Activated CD4-positive, alpha-beta memory T cell treated with anti-CD3 and anti-CD28 coated beads for 36 hours (primary cell): ENCODE measurements at places on chromosomes 4 and X. TPM values are rescaled to one million over a fixed set of nuclear protein-coding genes. Genes with fewer than 3 reads are reported as not detected.

DNA sequence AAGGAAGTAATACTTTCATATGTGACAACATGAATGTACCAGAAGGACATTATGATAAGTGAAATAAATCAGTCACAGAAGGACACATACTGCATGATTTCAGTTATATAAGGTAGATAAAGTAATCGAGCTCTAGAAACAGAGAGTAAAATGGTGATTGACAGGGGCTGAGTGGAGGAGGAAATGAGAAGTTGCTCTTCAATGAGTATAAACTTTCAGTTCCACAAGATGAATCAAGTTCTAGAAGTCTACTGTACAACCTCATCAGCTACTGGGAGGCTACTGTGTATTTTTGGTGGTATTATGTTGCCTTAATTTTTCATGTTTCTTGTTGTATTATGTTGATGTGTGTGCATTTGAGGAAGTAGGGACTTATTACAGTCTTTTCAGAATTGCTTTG, 270.9 kb upstream of the GRIA3 start:
- H3K27ac ChIP-seq: no peak overlapping the region
- no peak for DNase-seq
- H3K27me3 ChIP-seq: no peaks in the 10 kb centered on the region

DNA sequence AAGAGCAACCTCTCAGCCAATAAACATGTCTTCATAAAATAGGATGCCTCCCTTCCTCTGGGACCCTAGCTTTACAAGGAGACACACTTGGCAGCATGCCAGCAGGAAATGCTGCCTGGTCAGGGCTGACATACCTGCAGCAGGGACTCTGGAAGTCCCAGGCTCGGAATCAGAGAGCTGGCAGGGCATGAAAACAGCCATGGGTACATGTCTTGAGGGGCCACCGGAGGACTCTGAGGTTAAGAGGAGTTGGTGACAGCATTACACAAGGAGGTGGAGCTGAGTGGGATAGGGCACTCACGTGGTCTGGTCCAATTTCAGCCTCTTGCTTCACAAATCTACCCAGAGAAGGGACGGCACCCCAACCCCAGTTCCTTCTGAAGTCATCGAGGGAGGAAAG, 15.7 kb downstream of the MSX1 start:
- H3K4me3 ChIP-seq: no peak overlapping the region
- DNase-seq: no peak
- H3K27ac ChIP-seq: no peak overlapping the region
- H3K27me3 ChIP-seq: peaks cover 52% of the 10 kb centered on the region
- no peaks in the 10 kb centered on the region for H3K36me3 ChIP-seq
- H3K4me1 ChIP-seq: peaks cover 2% of the 10 kb centered on the region

DNA sequence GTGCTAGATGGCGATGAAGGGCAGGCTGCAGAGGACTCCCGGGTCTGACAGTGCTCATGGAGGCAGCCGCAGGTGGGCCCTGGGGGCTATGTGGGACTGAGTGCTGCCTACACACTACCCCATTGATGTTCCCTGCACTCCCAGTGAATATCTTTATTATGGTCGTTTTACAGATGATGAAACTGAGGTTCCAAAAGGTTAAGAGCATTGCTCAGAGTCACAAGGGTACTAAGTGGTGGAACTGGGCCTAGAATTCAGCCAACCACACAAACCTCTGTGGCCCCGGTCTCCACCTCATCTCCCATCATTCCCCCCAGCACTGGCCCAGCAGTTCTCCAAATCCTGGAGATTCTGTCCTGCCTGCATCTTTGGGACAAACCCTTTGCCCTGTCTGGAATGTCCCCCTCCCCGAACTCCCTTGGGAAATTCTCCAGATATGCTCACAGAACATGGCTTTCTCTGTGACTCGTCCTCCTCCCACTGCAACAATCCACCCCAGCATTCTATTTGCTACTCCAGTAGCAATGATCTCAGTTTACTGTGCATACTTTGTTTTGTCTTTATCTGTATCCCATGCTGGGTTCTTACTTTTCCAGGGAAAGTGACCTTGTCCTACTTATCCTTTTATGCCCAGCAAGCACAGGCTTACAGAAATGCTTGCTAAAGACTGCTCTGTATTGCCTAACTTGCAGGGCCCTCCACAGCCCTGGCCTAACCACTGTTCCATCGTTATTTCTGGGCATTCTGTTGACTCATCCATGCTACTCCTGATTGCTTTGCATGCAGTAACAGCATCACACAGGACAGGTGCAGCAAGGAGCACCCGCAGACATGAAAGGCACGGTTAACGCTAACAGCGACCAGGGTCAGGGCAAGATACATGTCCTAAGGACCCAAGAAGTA, 14.0 kb downstream of the PNMA6F start:
- no peaks in the 10 kb centered on the region for H3K36me3 ChIP-seq
- no peak for DNase-seq
- H3K4me3 ChIP-seq: no peak overlapping the region
- H3K4me1 ChIP-seq: no peaks in the 10 kb centered on the region

DNA sequence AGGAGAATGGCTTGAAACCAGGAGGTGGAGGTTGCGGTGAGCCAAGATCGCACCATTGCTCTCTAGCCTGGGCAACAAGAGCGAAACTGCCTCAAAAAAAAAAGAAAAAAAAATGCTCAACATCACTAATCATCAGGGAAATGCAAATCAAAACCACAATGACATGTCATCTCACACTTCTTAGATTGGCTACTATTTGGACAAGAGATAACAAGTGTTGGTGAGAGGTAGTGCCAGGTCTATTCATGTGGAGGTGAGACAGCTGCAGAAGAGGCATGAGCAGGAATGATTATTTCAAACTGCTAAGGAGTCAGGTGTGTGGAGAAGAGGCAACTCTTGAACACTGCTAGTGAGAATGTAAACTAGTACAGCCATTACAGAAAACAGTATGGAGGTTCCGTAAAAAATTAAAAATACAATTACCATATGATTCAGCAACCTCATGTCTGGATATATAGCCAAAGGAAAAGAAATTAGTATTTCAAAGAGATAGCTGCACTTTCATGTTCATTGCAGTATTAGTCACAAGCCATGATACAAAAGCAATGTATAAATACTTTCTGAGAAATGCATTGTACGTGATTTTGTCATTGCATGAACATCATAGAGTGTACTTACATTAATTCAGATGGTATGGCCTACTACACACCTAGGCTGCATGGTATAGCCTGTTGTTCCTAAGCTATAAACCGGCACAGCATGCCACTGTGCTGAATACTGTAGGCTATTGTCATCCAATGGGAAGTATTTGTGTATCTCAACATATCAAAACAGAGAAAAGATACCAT, 75.3 kb downstream of the TMEM144 start:
- no peak for DNase-seq
- no peak overlapping the region for H3K27ac ChIP-seq
- no peaks in the 10 kb centered on the region for H3K36me3 ChIP-seq
- no peaks in the 10 kb centered on the region for H3K4me1 ChIP-seq
- H3K4me3 ChIP-seq: no peak overlapping the region

DNA sequence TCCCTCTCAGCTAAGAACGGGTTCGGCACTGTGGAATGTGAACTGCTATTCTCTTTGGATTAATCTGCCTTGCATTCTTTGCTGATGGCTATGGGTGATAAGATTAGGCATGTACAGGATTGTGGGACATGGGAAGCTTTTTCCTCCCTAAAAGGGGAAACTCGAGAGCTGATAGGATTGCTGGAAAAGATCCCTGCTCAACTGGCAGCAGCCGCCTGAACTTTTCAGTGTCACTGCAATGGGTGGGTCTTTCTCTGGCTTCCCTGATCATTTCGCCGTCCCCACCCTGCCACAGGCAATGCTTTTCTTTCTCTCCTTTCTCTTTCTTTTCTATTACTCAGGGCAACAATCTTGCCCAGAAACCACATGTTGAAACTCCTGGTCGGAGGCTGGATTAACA, 20.5 kb downstream of the PAGE2 start:
- no peaks in the 10 kb centered on the region for H3K36me3 ChIP-seq
- no peaks in the 10 kb centered on the region for H3K4me1 ChIP-seq
- DNase-seq: no peak
- H3K27ac ChIP-seq: no peak overlapping the region
- no peak overlapping the region for H3K4me3 ChIP-seq

The TAF7L gene
- total RNA-seq: not detected

The SLC25A4 gene
- total RNA-seq: 7.7 TPM
